ENCODE measurements at places on chromosomes 13 and 19.

DNA sequence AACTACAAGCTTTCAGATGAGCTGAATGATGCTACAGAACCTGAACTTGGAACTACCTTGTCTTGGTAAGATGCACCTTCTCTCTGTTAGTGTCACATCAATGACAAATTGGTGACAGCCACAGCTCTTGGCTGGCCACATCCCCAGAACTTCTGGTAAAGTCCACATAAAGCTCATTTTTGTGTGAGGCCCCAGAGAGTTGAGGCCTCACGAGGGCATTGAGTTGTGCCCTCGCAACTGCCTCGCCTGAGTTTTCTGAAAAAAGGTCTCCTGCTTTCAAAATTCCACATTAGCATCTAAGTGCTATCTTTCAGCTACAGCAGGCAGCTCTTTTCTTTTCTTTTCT, 42.6 kb downstream of the MRPL57 start:
- no peak for DNase-seq

- no peak for DNase-seq
Observed at GRCh38 chr19:5225486-5226345, 114.9 kb downstream of the PTPRS start.

- no peak for DNase-seq
Observed at GRCh38 chr13:111623743-111624505, 303.5 kb downstream of the TEX29 start.

- DNase-seq, result no peak
Observed at GRCh38 chr19:11813703-11814028, 407 bp upstream of the ZNF440 start.

GRCh38 chr13:18992791-18993190, 188.8 kb downstream of the TUBA3C start:
- no peak for DNase-seq

DNA sequence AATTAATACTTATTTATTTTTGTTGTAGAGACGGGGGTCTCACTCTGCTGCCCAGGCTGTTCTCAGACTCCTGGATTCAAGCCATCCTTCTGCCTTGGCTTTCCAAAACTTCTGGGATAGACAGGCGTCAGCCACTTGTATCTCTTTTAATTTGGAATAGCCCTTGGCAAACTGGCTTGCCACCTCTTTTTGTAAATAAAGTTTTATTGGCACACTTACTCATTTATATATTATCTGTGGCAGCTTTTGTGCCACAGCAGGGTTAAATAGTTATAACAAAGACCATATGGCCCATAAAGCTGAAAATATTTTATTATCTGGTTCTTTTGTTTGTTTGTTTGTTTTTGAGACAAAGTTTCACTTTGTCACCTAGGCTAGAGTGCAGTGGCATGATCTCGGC, 30.5 kb downstream of the BBC3 start:
- DNase-seq, result no peak

GRCh38 chr13:89307278-89307677, 1636.1 kb downstream of the SLITRK5 start:
- DNase-seq, result no peak

DNA sequence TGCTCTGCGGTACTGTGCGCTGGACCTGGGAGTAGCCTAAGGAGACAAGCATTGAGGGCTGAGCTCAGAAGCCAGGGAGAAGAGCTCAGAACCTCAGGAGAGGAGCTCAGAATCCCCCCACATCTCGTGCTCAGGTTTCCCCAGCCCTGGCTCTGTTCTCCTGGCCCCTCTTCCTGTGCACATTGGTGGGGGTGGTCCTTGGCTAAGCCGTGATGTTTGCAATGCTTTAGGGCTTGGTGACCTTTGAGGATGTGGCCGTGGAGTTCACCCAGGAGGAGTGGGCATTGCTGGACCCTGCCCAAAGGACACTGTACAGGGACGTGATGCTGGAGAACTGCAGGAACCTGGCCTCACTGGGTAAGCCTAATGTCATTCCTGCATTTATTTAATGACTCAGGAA, 6.6 kb downstream of the ZNF557 start:
- DNase-seq, result no peak

- no peak for DNase-seq
Observed at GRCh38 chr13:92512852-92513251, 713.8 kb upstream of the GPC6 start.

Data from activated CD4-positive, alpha-beta T cell treated with anti-CD3 and anti-CD28 coated beads, Interleukin-2, amount 50 U/mL, for 4 hours (primary cell).